D341Med (cell line): ENCODE measurements at places on chromosomes 2 and 18.

DNA sequence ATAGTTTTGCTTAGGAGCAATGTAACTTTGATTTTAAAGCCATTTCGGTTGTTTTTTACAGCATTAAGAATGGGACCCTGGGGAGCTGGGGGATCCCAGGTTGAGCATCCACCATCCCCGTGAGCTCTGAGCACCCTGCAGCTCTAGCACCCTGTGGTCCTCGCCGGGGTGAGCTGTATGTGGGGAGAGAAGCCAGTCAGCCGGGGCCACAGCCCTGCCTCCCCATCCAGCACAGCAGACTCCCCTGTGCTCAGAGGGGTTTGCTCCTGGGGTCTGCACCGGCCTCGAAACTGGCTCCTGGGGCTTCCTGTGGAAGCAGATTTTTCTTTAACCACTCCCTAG is 1.3 kb downstream of the COL6A3 start:
- DNase-seq = no peak

DNA sequence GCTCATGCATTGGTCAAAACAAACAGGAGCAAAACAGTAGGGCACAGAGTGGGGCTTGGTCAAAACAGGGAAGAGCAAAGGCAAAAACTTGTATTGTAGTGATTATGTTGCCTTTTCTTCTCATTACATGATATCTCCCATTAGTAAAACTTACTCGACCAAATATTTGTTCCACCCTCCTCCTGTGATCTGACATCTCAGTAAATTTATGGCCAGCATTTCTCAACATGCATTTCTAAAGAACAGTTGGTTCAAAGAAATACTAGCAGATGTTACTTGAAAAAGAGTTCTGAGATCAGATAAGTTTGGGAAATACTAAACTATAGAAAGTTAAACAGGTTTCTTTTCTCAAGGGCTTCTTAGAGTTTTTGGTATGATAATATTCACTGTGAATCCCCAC is 423.1 kb downstream of the FIGN start:
- no peak for DNase-seq

- DNase-seq = no peak
These were observed 233.5 kb downstream of the DYM start for GRCh38 chr18:49227001-49227380.

DNA sequence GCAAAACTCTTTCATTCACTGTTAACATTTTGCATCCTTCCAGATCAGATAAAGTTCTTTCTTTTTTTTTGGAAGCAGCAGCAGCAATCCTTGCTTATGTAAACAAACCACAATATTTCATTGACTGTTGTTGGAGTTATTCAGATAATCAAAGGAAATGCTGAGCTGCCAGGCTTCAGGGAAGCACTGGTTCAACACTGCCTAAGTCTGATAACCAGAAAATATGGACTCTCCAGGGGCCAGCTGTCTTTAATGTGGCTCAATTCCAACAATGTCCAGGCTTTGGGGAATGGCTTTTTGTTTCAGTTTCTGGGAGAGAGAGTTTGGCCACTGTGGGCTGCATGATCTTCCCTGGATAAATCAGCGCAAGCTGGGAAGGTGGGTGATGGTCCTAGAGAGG is 354.3 kb downstream of the AKAIN1 start:
- no peak for DNase-seq

DNA sequence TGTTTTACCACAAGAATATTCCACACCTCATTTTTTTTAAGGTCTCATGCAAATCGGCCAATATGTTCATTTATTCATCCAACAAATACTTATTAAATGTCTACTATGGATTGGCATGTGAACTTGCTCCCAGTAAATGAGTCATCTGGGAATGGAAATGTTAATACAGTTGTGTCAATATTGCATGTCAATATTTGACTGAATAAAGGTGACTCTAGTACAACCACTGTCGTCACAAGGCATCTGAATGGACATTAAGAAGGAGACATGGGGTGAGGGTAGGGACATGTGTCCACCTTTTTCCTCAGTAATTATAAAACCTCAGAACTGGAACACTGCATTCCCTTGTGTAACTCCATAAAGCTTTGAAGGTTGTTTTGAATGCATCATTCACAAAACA is 365.4 kb downstream of the ADCYAP1 start:
- DNase-seq = no peak

DNA sequence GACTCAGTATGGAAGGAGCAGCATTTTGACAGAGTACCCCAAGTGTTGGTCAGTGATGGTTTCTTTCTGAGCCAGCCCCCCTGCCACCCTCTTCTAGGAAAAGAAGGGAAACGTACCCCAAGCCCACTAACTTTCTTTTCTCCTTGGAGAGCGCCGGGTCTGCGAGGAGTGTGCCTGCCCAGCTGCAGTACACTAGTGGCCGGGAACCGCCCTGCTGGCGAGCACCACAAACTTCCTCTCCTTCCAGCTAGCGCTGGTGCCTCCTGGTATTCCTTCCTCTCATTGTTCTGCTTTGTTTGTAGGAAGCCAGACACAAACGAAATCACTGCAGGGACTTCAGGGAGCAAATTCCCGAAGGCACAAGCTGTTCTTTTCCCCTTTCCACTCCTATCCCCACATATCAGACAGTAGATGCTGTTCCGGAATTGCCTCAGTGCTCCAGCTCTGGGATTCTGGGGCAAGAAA is 1.8 kb downstream of the CCDC85A start:
- DNase-seq = peak; percentile 43

GRCh38 chr2:119694845-119695521 is 16.0 kb downstream of the TMEM177 start:
- no peak for DNase-seq

DNA sequence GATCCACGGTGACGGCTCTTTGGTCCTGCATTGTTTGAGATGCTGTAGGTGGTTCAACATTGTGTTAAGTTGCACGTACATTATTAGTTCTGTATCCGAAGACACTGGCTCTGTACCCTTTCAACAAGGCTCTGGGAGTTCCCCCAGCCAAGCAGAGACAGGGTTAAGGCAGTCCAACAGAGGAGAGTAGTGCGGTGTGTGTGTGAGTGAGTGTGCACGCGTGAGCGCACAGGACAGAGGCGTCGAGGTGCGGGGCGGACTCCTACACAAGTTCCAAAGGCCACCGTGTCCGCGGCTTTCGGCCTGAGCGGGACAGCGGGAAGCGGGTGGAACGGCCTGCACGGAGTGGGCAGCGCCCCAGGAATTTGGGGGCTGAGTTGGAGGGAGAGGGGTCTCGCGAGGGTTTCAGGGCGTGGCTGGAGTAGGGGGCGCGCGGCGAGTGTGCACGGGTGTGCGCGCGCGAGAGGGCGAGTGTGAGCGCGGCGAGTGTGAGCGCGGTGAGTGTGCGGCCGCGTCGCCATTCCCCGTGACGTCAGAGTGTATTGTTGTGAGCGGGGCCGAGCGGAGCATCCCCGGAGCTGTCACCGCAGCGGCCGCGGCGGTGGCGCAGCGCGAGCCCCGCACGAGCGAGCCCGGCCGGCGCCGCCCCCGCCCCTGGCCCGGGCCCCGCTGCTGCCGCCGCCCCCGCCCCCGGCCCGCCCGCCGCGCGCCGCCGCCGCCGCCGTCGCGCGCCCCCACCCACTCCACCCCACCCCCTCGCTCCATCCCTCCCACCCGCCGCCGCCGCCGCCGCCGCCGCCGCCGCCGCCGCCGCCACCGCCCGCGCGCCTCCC is at the start of gene ASXL3:
Gene ASXL3, plus strand, starts transcription at position 535 of the 833 bp plus-strand sequence. CDS start 413 bp downstream, outside the sequence.
- DNase-seq = peak; percentile 85

- no peak for DNase-seq
These were observed 258.9 kb downstream of the METTL4 start for GRCh38 chr18:2312440-2312839.

DNA sequence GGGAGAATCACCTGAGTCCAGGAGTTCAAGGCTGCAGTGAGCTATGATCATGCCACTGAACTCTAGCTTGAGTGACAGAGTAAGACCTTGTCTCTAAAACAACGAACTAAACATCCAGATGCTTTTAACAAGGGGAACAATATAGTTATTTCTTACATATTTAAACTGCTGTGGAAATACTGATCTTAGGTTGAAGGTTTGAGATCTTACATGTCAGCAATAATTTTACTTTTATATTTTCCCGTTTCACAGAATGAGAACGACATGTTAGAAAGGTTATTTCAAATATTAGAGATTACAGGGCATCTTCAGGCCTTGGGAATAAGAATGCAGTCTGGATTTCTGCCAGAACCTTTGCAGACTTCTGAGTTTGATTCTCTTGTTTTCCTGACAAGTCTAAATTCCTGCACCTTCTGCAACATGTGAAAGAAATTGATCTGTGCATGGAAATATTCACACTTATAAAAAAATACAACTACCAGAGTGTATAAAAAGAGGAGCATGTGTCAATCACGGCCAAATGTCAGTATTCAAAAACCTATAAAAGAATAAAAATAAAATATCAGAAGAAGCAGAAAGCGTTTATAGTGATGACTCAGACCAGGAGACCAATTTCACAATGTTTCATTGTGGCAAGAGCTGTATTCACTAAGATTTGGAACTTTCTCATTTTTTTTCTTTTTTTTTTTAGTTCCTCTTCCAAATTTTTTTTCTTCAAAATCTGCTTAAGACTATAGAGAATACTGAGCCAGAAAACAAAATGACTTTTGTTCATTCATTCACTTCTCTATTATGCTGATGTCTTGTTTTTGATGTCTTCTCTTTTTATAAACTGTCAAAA is 29.6 kb downstream of the COLEC12 start:
- DNase-seq = no peak

DNA sequence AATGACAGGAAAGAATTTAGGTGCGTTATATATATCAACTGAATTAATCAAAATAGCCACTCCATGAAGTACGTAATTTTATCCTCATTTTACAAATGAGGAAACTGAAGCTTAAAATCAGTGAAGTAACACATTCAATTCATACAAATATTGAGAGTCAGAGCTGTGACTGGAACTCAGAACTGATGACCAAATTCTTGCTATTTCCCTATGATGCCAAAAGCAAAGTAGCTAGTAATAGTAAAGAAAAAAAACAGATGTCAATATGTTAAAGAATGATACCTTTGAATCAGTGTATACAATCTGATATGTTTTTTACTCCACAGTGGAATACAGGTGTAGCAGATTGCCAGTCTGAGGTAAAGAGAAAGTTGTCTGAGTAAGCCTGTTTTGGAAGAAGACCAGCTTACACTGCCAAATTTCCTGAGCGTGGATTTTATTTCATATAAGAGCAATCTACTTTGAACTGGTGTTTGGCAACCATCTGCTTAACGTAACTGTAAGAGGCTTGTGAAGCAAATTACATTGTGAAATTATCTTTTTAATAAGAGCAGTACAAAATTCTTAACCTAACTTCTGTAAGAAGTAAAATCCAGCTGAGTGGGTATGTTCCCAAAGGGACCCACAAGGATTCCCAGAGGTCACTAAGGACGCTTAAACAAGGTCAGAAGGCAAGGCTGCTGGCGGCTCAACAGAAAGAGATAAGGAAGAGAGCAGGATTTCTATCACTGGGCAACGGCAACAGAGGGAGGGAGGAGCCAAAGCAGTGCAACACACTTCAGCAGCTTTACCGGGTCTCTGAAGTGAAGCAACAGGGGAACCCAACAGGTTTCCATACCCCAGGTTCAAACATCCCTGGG is 85.6 kb downstream of the IKZF2 start:
- DNase-seq = peak; percentile 37

DNA sequence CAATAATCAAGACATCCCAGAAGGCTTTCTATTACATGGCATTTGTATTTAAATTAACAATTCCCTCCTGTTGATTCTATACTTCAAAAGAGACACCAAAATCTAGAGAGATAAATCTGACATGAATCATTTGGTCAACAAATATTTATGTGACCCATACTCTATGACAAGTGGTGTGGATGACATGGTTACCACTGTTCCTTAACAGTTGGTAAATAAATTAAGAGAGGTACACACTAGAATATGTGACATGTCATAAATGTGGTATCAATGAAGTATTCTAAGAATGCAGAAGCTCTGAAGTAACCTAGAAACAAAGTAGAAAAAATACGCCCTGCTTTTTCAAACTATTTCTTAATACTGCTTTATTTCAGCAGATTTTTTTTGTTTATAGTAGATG is 255.4 kb downstream of the EXOC6B start:
- DNase-seq = no peak

GRCh38 chr2:225464346-225465025 is 65.0 kb downstream of the NYAP2 start:
- DNase-seq = no peak

GRCh38 chr2:175853616-175853890 is 148.5 kb downstream of the LNPK start:
- no peak for DNase-seq

DNA sequence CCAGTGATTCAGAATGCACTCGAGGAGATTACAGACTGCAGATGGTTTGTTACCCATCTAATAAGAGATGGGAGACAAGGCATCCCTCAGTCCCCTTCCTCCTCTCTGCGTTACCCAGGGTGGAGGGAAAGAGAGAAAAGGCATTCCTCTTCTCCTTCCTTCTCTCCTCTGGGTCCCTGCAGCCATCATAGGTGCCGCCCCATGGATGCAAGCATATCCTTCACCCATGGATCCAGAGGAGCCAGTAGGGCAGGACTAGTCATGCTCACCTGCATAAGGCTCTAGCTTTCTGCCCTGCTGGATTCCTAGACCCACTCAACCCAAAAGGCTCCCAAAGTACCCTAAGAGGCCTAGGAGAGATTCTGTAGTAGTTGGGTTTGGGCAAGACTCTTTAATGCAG is 20.4 kb downstream of the CMPK2 start:
- no peak for DNase-seq

DNA sequence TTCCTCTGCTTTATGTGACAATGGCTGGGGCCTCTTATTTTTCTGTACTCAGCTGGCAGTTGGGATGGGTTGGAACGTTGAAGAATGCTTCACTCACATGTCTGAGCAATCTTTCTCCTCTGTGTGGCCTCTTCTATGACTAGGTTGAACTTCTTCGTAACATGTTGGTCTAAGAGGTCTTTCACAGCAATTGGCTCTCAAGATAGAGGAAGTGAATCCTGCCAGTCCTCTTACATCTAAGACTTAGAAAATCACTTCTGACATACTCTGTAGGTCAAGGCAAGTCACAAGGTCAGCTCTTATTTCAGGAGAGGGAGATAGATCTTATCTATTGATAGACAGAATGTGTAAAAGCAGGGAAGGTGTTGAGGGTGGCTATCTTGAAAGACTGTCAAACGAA is 174.1 kb downstream of the NYAP2 start:
- no peak for DNase-seq

DNA sequence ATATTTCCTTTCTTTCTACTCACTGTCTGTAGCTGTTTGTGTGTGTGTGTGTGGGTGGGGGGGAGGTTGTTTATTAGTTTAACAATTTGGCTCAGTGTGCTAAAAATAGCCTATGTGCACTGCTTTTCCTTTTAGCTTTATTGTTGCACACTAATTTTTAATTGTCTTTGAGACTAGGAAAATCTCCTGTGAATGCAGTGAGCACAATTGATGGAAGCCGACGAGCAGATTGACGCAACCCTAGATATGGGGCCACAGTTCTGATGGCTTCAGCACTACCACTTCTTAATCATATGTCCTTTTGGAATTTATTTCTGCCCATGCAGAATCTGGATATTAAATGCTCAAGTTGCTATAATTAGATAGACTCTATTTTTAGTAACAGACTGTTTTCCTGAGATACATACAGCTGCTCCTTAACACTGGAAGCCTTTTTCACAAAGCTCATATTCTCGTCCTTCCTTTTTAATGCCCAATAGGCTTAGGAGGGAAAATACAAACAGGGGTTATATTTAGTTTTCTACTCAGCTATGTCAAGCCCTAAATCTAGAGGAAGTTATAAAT is 109.1 kb downstream of the IRS1 start:
- DNase-seq = no peak
